ENCODE measurements at places on chromosomes 16 and 17. TPM values are rescaled to one million over a fixed set of nuclear protein-coding genes. Genes with fewer than 3 reads are reported as not detected.

Gene TMEM235
- polyA plus RNA-seq: not detected

Gene GIT1
- polyA plus RNA-seq: 30.0 TPM

Gene SOST
- polyA plus RNA-seq: not detected

- DNase-seq: no peak
Observed at GRCh38 chr17:79888009-79888540, 48.8 kb upstream of the CBX4 start.

DNA sequence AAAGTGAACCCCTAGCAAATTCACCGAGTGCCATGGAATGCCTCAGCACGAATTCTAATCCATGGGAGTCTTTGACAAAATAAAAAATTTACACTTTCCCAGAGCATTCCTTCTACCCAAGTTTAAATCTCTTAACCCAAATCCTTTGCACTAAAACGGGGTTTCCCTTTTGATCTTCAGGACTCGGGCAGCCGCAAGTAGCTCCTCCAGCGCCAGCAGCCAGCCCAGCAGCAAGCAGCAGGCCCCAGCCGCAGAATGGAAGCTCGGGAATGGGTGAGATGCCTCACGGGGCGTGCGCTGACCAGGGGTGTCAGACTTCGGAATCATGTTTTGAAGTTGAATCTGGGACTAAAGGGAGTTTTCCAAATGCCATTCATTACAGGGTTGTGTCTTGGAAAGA is 42.4 kb downstream of the RPA1 start:
- no peak for DNase-seq

Data from hindlimb muscle (tissue), 1 donor.